Activated naive CD4-positive, alpha-beta T cell (primary cell): ENCODE measurements at places on chromosomes 6 and 20.

- DNase-seq: no peak
Measured at GRCh38 chr20:21729316-21729715, 23.9 kb downstream of the PAX1 start.

- DNase-seq: no peak
Measured at GRCh38 chr20:24673678-24674570, 204.5 kb downstream of the SYNDIG1 start.

- no peak for DNase-seq
Measured at GRCh38 chr6:140062043-140063020, 687.9 kb upstream of the CITED2 start.

- no peak for DNase-seq
Measured at GRCh38 chr6:157724960-157725741, 97.9 kb upstream of the SNX9 start.

DNA sequence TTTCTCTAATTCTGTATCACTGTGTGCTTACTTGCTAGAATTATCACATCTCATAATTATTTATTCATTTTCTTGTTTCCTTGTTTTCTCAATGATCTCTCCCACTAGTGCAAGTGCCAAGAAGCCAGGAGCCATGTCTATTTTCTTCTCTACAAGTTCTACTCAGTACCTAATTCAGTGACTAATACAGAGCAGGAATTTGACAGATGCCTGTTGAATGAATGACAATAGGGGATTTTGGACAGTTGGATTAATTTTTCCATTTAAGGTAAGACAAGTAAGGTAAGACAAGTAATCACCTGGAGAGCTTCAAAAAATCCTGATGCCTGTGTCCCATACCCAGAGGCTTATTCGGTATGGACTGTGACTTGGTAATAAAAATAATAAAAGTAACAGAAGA is 81.0 kb downstream of the EDN1 start:
- DNase-seq: no peak

DNA sequence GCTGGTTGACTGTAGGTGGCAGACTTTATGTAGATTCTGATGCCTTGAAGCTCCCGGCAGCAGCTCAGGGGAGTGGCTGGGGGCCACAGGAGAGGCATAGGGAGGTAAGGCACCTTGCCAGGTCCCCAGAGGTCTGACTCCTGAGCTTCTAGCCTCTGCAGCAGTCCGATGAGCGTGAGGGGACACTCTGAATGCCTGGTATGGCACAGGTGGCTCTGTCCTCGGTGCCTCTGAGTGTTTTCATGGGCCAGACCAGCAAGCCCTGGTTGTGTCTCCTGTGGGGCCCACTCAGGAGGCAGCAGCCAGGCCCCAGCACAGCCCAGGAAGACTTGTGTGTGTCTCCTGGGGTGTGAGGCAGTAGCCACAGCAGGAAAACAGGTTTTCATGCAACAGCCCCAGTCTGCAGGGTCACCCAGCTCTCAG is 39.7 kb upstream of the IRF4 start:
- DNase-seq: no peak

- no peak for DNase-seq
Measured at GRCh38 chr20:23046431-23046830, 3.0 kb downstream of the THBD start.

DNA sequence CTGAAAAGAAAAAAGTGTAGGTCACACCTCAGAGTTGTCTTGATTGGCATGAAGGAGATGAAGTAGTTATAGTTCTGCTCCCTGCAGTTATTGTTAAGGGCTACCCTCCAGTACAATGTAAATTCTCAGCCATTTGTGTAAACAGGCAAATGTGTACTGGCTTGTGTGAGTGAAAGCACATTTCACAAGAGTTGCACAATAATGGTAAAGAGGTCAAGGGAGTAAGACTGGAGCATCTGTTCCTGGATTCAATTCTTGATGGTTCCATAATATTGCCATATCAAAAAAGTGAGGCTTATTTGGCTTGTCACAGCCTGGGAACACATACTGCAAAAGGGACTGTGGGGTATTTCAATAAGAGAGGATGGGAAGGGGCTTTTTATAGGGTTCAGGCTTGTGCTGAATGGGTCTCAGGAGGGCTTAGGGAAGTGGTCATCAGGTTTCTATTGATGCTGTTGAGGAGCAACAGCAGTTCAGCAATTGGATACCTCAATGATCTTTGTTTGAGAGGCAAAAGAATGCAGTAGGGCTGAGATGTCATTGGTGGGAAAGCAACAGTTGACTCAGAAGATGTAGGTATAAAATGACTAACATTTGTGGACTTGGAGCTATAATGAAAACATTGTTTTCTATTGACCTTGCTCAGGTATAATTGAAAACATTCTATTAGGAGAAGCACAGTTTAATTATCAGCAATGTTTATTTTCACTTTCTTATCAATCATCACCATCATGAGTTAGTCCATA is 402.6 kb downstream of the BCKDHB start:
- DNase-seq: no peak

- DNase-seq: no peak
Measured at GRCh38 chr20:54475334-54476168, at the start of gene DOK5. Gene DOK5 (plus strand): TSS chr20:54475593. CDS start chr20:54475947, 354 bp downstream.

- no peak for DNase-seq
Measured at GRCh38 chr6:119043265-119043664, 35.2 kb downstream of the FAM184A start.

DNA sequence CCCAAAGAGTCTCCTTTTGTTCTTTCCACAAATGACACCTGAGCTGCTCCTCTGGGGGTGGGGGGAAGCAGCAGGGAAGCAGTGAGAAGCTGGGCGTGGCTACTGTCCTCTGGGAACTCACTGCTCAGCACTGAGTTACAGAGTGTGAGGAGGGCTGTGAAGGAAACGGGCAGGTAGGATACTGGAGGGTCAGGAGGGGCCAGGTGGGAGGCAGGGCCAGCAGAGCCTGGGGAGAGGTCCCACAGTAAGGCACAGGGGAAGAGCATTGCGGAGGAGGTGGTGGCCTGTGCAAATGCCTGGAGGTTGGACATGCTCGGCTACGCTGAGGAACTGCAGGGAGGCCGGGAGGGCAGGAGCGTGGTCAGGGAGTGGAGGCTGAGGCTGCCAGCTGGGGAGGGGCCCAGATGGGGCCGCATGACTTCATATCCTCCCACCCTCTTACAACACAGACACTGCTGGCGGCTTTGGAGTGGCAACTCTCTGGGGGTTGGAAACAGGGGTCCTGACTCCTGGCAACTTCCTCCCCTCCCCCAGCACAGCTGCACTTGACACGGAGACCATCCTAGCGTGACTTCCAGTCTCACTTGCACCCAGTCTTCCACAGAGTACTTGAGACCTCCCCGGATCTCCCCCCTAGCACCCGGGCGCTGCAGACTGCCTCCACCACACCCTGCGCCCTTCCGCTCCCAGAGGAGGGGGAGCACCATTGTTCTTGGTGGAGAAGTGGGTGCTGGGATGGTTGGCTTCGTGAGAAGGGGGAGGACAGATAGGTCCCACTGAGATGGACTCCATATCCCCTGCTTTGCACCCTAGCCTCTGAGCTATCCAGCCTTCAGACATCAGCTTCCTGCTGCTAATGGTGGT is 34.2 kb downstream of the RBM38 start:
- DNase-seq: no peak

- no peak for DNase-seq
Measured at GRCh38 chr6:109052018-109052651, 42.5 kb downstream of the SESN1 start.

- DNase-seq: no peak
Measured at GRCh38 chr20:13610184-13610583, 28.5 kb downstream of the TASP1 start.

GRCh38 chr6:143068001-143068400 is 7.3 kb downstream of the AIG1 start:
- DNase-seq: no peak

DNA sequence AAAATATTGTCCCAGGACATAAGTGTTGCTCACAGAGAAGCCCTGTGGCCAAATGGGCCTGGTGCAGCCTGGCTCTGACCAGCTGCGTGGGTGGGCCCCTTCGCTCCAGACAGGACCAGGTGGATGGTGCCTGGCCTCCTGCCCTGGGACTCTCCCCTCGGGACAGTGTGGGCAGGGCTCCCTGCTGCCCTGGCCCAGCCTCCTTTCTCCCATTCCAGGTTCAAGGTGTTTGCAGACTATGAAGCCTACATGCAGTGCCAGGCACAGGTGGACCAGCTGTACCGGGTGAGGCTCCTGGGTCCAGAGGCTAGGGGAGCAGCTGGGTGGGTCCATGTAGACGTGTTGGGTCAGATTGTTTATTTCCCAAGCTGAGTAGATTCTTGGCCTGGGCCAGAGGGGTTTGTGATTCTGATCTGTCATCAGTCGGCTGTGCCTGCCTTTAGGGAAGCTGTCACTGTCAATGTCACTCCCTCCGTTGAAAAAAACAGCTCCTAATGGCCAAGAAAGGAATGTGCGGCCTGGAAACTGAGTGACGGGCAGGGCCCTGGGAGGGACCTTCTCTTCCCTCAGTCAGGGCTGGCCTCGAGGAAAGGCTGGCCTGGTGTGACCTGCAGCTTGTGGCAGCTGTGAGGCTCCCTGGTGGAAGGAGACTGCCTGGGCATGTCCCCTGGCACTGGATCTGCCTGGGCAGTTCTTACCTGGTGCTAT is 47.7 kb downstream of the PYGB start:
- no peak for DNase-seq

DNA sequence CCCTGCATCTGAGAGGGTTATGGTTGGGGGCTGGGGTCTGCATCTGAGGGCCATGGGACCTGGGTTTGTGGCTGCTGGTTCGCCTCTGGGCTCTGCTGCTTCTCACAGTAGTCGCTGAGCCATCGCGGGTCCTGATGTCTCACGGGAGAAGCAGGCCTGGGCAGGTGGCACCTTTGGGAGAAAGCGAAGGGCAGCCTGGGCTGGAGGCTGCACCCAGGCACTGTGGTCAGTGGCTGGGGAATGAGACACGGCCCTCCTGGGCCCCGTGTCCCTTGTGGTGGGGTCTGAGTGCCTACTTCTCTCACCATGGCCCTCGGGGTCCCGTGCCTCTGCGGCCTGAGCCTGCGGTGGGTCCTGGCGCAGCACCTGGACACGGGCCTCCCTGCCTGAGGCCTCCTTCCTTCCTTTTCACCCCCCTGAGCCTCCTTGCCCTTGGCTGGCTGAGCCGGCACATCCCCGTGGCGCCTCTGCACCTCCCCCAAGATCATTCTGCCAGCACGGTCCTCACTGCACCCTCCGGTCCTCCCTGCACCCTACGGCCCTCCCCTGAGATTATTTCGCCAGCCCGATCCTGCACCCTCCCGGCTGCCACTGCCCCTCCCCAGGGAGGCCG is 206.0 kb downstream of the ERMARD start:
- DNase-seq: no peak

DNA sequence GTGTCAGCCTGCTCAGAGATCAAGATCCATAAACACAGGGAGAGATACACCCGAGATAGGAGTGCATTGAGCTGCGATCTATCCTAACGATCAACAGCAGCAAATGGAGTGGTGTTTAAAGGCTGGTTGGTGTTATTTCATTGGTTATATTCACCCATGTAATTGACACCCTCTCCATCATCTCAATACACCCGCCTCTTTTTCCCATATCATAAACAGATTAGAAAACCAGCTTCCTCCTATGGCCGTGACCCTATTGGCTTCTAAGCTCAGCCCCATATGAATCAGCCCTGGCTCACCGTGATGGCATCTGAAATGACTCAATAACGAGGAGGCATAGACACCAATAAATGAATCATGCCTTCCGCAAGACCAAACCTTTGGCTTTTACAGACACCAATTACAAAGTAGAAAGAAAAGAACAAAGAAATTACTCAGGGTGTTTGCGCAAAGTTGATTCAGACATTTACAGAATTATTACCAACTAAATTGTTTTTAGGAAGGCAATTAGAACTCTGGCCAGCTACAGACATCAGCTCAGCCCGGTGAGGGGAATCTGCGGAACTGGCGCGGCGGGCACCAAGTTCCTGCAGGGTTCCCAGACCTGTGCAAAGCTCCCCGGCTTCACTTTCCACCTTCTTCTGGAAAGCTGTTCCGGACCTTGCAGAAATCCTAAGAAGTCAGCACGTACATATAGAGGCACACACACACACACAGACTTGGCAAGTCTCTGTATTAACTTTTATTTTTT is 11.5 kb downstream of the PMEPA1 start:
- DNase-seq: no peak

- no peak for DNase-seq
Measured at GRCh38 chr20:2101057-2101864, at the start of gene STK35. Gene STK35 (plus strand): TSS chr20:2101827. CDS start chr20:2101882, 55 bp downstream.

DNA sequence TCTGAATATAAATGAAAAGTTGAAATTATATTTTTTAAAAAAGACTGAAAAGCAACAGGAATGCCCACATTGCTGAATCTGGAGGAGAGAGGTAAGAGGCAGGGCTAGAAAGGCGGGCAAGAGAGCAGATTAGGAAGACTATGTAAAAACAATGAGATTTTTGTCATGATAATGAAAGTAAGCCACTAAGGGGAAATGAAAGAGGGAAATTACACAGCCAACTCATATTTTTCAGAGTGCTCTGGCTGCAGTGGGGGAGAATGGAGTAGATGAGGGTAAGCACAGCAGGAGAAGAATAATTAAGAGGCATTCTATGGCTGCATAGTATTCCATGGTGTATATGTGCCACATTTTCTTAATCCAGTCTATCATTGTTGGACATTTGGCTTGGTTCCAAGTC is 281.9 kb downstream of the PKHD1 start:
- DNase-seq: no peak
